Activated CD4-positive, alpha-beta T cell treated with anti-CD3 and anti-CD28 coated beads, Interleukin-2, amount 50 U/mL, for 24 hours (primary cell): ENCODE measurements at places on chromosomes 4 and X.

- peak; percentile 62 for DNase-seq
These were observed 29.5 kb downstream of the MSL3 start for GRCh38 chrX:11787564-11787963.

DNA sequence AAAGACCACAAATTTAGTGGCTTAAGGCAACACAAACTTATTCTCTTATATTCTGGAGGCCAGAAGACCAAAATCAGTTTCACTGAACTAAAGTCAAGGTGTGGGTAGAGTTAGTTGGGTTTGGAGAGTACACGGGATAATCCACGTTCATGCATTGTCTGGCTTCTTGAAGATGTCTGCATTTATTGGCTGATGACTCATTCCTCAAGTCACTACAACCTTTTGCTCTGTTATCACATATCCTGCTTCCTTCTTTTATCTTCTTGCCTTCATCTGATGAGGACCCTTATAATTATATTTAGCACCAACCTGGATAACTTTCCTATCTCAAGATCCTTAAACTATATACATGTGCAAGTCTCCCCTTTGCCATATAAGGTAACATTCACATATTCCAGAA, 590.0 kb downstream of the FSTL5 start:
- no peak for DNase-seq

GRCh38 chrX:15718283-15718970, 19.6 kb upstream of the CA5B start:
- no peak for DNase-seq

- DNase-seq = no peak
These were observed 1061.9 kb downstream of the FSTL5 start for GRCh38 chr4:161101881-161102280.

DNA sequence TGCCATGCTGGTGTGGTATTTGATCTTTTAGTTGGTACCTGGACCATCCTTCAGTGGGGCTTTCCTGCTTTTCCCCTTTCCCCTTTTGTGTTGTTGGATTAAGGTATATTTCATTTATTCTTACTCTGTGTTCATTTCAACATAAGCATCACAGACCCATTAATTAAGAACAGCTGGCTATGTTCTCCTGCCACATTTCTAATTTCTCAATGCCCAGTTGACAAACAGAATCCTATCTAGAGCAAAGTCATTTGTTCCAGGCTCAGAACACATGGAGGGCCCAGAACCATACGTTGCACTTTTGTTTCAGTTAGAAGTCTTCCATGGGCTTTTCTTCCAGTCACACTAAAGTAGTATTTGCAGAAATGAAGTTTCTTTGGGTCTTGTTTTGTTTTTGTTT, 46.1 kb upstream of the EOLA2 start:
- DNase-seq = no peak

- no peak for DNase-seq
These were observed 42.1 kb upstream of the SH3RF1 start for GRCh38 chr4:169312690-169313422.
